ENCODE measurements at places on chromosomes 2 and 18.

GRCh38 chr18:25353080-25353479 lies 1.1 kb upstream of the ZNF521 start:
- no peak for DNase-seq

GRCh38 chr2:17580319-17580715 lies 39.8 kb downstream of the VSNL1 start:
- no peak for DNase-seq

DNA sequence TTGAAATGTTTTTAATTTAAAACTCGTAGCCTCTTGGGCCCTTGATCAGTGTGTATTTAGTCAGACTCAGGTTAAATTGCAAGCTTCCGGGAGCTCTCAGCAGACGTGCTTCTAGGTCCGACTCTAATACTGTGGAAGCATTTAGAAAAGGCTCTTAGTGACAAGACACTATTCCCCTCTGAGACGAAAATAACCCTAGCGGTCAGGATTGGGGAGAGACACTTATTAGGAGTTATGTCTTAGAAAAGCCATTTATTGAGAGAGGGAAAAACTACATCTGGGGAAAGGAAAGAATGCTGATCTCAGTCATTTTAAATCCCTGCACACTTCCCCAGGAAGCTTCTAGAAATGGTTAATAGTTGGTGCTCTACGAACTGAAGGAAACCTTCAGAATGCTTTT lies 110.5 kb upstream of the NCK2 start:
- DNase-seq = no peak

GRCh38 chr18:31931886-31932240 lies 11.1 kb downstream of the TRAPPC8 start:
- DNase-seq = no peak

DNA sequence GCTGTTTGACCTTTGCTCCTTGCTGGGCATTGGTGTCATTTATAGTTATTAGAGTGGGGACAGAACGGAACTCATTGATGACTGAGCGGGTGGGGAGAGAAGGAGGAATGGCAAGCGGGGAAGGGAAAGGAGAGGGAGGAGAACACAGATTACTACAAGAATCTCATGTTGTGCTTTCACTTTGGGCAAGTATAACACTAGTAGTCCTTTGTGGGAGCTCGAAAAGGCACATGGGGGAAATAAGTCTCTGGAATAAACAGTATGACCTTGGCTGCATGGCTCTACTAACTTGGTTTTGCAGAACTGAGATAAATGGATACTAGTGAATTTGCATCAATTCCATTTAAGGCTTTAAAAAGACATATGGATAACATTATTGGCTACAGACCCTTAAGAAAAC lies 161.7 kb upstream of the NABP1 start:
- no peak for DNase-seq

DNA sequence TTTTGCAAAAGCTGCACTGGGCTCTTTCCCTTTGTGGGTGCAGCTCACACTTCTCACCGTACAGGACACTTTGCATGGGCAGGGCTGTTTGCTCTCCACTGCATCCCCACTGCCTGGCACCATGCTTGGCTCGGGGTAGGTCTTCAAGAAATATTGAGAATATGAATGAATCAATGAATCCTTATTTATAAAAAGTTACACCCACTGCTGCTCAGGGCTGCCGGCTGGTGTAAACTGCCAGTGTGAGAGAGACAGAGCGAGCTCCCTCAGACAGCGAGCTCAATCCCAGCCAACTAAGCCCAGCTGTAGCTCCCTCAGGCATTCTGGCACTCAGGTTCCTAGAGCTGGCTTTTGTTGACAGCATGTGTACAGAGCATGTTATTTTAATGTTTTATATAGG lies 3.4 kb downstream of the TMEM185B start:
- DNase-seq = no peak

DNA sequence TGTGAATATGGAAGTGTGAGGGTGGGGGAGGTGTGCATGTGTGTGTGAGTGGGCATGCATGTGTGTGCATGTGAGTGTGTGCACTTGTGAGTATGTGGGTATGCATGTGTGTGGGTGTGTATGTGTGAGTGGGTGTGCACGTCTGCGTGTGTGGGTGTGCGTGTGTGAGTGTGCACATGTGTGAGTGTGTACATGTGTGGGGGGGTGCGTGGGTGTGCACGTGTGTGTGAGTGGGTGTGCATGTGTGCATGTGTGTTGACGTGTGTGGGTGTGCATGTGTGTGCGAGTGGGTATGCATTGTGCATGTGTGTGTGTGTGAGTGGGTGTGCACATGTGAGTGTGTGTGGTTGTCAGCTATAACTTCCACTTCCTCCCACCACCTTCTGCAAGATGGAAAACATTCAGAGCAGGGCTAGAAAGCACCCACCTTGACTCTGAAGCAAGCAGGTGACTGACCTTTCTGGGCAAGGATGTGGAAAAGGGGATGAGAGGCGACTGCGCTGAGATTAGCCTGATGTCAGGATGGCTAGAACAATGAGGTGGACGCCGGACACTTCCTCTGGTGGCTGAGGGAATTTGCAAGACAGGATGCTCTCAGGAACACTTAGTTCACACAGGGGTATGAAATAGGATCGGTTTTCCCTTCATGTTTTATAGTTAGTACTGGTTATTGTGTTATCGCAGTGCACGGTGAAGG lies 103.6 kb downstream of the ACKR3 start:
- DNase-seq = no peak

GRCh38 chr18:70046207-70046606 lies 98.5 kb upstream of the CD226 start:
- DNase-seq = no peak

- DNase-seq = no peak
These were observed 9.8 kb downstream of the SNORC start for GRCh38 chr2:232879618-232880494.

GRCh38 chr2:85578243-85579180 lies 1.1 kb downstream of the VAMP8 start:
- peak; percentile 65 for DNase-seq

DNA sequence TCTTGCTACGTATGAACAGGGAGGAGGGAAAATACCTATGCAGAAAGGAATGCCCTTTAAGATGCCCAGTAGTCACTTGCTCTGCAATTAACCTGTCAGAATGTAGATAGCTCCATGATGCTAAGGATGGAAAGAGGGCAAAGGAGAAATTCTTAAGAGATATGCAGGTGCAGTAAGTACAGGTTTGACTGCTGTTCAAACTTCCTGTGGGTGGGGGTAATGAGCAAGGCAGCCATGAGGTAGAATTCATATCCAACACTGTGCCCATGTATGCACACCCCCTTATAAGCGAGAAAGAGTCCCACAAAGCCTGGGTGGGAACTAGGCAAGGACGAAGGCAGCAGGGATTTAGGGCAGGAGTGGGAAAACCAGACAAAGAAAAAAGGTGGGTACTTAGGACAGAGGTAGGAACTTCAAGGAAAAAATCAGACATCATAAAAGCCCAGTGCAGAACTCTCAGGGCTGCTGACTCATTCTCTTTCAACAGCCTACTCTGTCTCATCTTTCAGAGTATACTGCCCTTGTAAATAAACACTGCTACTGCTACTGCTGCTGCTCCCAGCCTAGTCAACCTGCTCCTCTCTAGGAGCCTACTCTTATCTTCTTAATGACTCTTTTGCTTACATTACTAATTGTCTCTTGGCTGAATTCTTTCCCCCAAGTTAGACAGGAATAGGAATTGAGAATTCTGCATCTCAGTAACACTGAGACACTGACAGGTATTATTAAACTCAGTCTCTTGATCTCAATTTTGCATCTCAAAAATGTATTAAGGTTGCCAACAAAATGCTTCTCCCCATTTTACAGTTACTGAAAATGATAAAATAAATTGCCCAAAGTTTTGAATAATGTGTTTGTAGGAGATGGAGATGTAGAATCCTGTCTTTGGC lies 189.0 kb downstream of the PTH2R start:
- DNase-seq = no peak

DNA sequence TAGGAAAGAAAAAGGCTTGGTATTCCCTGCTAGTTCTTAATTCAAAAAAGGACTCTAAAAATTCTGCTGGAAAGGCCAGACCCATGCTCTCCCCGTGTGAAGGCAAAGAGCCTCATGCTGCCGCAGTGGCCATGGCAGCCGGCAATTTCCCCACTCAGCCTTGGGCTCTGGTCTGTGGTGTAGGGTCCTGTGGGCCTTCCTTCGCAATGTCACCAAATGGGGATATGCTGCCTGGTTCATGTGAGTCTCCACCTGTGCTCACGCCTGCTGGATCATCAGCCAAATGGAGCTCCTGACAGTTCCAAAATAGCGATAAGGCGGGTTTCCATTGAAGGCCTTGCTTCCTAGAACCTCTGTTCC lies 282.8 kb upstream of the ATP5MC3 start:
- no peak for DNase-seq

GRCh38 chr2:103669531-103669930 lies 907.7 kb downstream of the TMEM182 start:
- no peak for DNase-seq

GRCh38 chr2:201021914-201022313 lies 49.6 kb downstream of the HYCC2 start:
- DNase-seq = peak; percentile 76

DNA sequence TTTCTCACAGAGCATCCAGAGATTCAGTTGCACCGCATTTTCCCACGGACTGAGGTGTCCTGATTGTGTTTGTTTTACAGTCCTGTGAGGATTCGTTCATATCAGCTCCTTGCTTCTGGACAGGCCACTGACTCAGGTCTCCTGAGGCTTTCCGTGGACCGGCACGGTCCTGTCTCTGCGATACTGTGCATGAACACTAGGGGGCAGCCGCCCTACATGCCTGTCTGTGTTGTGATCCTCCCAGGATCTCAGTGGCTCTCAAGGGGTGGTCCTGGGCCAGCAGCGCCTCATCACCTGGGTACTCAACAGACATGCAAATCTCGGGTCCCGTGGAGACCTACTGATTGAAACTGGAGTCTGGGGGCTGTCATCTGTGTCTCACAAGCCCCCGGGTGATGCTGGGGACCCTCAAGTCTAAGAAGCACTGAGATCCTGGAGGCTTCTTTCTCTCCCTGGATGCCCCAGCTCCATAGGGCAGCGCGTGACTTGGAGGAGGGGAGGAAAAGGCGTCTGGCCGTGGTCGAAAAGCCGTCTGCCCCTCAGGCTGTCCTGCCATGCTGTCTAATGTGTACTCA lies 28.9 kb downstream of the IL1R2 start:
- peak; percentile 75 for DNase-seq

DNA sequence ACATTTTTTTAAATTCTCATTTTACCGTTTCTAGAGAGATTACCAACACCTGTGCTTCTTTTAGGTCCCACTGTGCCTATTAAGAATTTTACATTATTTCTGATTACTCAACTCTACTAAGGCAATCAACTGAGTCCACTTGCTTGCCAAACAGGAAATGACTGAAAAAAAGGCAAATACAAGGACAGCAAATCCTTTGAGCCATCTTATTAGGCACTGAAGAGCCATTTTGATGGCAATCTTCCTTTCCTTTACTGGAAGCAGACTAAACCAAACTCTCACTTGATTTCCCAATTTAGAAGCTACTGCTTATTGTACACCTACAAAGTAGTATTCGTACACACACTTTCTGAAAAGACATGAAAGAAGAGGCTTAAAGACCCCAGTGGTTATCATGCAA lies 121.4 kb upstream of the COL3A1 start:
- DNase-seq = no peak

DNA sequence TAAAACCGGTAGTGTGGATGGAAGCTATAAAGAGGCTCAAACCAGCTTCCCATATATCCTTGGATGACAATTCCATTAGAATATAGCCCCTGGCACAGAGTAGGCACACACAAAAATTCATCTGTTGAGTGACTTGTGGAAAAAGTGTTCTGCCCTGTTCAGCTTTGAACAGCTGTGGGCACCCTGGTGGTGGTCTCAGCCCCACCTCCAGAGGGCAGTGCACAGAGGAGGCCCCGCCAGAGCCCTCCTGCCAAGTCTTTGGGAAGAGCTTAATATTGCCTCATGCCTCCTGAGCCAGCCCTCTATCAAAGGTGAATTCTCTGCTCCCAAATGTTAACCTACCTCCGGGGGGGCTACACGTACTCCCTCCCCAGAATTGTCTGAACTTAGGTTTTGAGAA lies 30.4 kb downstream of the EPAS1 start:
- DNase-seq = no peak

DNA sequence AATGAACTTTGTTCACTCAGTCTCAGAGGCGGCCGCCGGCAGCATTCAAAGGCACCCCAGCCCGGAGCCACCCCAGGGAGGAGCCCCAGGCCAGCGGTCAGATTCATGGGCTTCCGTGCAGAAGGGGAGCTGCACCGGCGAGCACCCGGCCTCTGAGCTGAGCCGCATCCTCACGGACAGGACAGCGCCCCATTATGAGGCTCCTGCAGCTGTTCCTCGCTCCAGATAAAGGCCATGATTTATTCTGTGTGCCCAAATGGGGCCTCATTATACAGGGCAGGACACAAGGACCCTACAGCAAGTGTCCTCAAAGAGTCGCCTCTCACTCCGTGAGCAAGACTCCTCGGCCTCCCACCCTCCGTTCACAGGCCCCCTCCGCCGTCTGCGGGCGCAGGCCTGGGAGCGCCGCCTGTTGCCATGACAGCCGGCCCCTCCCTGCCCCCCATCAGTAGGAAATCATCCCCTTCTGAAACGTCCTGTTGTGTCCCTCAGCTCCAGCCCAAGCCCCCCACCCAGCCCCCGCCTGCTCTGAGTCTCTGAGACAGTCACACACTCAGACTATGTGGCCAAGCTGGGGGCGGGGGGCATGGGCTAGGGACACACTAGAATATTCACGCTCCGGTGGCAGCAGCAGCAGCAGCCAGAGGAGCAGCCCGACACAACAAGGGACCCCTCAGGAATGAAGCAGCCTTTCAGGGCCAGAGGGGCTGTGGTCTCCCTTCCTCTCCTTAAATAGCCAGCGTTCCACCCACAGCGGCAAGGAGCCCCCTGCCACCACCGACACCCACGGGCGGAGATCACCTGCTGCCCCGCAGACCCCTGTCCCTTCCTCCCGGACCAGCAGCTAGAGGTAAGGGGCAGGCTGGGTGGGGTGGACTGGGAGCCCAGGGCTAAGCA lies at the start of gene GPR17:
GPR17 (plus strand) TSS at position 759 of the 897 bp plus-strand sequence. CDS start 4,583 bp downstream, outside the sequence.
- DNase-seq = no peak

GRCh38 chr2:220956429-220956828 lies 615.7 kb downstream of the EPHA4 start:
- no peak for DNase-seq

- no peak for DNase-seq
These were observed 219.0 kb upstream of the HS6ST1 start for GRCh38 chr2:128537646-128538045.

Data from hematopoietic multipotent progenitor cell treated with erythropoietin and hydrocortisone succinate and interleukin-3 and kit ligand, for 8 days (in vitro differentiated cells).